ENCODE measurements at places on chromosomes 2 and 18.
A peak's percentile ranks its signal among the peaks of the same experiment; 100 is the strongest.

- DNase-seq, result no peak
These were observed 1.3 kb downstream of the KCTD1 start for GRCh38 chr18:26546875-26547645.

DNA sequence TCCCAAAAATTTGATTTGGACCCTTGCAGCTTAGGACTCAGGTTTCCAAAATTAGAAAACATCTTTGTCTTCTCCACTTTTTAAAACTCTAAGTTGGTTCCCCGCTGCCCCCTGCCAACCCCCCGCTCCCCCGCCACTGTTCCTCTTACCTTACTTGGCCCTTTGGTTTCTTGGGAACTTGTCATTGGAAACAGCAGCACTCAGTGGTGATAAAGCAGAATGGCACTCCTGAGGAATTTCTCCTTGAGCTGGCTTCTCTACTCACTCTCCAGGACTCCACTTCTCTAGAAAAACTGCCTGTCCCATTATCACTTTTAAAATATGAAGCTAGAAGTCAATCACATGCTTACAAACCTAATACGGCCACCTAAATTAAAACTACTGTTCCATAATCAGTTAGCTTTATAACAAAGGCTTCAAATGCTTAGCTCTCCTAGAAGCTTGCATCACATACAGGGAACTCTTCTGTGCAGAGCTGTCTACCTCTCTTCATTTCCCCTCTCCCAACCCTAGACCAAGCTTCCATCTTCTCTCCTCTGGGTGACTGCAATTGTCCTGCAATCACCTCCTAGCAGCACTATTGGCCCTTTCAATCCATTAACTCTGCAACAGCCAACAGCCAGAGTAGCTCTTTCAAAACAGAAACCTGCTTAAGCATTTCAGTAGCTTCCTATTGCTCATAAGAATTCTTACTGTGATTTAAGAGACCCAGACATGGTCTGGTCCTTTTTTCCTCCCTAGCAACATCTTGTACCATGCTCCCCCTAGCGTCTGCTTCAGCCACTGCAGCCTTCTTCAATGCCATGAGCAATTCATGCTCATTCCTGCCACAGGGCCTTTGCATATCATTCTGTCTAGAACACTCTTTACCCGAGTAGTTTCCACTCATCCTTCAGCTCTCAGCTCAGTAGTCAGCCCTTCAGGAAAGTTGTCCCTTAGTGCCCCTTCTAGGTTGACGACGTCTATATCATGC lies 15.2 kb upstream of the PLEKHM3 start:
- DNase-seq, result peak; percentile 74

DNA sequence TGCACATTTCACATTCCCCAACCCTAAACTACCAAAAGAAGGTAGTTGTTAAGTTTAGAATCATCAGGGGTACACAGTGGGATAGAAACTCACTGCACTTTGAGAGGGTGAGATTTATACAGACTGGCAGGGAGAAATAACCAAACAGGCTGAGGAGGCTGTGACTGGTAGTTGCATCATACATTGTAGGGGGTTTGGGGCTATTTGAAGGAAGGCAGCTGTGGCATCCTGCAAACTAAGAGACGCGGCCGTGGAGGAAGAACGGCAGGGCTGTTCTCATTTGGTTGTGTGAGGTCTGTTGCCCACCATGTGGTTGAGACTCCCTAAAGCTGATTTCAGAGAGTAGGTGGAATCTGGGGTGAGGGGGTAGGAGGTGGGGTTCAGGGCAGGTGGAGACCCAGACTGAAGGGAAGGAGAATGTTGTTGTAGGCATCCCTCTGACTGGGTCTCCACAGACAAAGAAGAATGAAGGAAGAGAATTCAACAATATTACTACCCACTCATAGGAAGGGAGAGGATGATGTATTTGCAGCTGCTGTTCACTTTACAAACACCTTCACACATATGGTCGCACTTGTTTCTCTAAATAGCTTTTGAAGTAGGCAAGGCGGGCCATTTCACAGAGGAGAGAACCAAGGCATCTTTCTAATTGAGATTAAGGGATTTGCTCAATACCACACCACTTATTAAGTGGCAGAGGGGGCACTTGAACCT lies 170.9 kb upstream of the SIX2 start:
- DNase-seq, result peak; percentile 71

- DNase-seq, result peak; percentile 13
These were observed 198.4 kb downstream of the NYAP2 start for GRCh38 chr2:225597911-225598310.

DNA sequence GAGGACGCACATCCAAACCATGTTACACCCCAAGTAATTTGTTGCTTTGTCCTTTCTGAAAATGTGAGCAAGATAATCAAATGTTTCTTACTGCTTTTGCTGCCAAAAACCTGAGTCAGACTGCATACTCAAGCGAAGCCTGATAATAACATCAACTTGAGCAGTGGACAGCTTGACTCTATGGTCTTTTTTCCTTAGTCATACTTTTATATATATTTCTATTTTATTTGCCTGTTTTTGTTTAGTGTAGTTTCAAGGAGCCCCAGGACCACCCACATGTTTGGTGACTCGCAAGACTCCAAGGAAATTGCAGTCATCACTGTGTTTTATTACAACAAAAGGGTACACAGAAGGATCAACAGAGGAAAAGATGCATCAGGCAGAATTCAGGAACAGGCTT lies 688.4 kb upstream of the PIK3C3 start:
- no peak for DNase-seq

DNA sequence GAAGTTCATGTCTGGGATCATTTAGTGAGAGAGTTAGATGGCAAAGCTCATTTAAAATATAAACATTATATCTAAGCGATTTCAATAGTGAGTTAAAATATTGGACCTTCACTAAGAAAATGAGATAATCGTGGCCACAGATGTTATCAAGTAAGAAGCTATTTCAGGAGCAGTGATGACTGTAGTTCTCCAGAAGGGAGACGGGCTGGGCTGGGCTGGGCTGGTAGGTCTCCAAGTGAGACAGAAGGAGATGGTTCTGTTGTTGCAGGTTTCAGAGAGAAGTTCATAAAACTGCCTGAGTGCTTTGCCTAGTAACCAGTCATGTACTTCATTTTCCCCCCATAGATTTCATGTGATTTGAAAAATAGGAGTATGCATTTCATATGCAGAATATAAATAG lies 130.1 kb upstream of the DAPL1 start:
- DNase-seq, result no peak

GRCh38 chr18:35998967-35999366 lies 26.5 kb downstream of the RMP24 start:
- DNase-seq, result no peak

DNA sequence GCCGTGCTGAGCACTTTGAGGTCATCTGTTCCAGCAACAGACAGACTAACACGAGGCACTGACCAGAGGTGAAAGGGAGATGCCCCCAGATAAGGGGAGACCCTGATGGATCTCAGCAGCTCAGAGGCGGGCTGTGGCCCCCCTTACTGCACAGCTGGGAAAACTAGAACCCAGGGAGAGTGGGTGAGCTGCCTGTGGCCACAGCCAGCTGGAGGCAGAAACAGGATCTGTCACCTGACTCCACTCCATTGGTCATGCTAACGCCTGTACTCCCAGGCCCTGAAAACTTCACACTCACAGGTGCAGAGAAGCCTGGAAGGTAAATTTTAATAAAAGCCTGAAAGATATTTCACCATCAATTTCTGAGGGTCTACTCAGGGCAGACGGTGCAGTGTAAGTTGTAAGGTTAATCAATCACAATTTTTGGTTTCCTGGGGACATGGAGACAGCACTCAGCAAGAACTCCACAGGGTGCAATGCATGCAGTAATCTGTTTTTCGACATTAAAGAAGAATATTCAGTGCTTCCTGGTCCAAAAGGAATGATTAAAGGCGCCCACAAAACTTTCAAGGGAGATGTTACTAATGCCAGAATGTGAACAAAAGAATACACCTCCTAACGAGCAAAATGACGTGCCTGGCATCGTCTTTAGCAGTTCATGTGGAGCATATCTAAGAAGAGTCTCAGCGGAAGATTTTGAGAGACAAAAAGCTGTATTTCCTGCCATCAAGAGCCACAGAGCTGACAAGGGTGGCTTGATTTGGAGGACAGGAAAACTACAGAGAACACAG lies 173.4 kb downstream of the EIPR1 start:
- no peak for DNase-seq

- DNase-seq, result no peak
These were observed 11.9 kb upstream of the NT5DC4 start for GRCh38 chr2:112708968-112709367.

GRCh38 chr2:186696290-186696689 lies 2.4 kb downstream of the FAM171B start:
- DNase-seq, result no peak

DNA sequence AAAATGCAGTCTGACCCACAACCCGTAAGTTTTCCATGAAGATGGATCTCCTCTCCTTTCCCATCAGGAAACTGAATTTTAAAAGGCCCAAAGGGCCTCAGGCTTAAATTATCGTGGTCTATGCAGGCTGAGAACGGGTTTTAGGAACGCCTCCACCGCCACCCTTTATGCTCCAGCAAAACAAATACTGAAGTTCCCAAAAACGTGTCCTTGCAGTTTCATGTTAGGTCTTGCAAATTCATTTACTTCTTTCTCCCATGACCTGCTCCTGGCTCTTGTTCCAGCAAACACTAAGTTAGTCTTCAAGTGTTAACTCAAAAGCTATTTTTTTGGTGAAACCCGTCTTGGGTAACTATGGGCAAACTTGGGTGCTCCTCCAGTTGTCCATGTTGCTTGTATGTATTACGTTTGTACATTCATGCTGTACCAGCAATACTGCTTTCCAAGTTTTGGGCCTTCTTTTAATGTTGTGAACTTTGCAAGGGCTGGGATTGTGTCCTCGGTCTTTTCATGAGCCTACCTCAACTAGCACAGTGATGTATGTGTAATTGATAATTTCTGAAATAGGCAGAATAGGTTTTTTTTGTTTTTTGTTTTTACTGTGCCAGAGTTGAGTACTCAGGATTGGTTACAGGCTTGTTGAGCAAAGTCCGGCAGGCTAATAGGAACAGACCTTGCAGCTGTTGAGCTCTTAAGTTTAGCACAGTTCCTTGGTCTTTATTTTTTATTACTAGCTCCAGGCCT lies 1.8 kb upstream of the RNF149 start:
- DNase-seq, result no peak

DNA sequence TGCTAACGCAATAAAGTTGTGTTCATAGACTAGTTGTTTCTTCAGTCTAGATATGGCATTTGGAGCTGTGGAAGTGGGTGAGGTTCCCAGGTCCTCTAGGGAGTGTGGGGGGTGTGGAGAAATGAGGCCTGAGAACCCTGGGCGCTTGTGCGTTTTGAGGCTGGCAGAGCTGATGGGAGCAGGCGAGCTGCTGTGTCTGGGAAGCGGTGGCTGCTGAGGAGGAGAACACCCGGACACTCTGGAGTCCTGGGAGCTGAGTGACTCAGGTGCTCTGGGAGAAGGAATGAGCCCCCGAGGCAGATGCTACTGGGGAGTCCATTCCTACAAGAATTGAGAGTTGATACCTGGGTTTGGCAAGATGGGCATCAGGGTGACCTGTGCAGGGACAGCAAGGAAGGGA lies 67.5 kb downstream of the LPIN1 start:
- DNase-seq, result no peak

- DNase-seq, result no peak
These were observed 25.2 kb downstream of the FAM228A start for GRCh38 chr2:24199968-24200590.

DNA sequence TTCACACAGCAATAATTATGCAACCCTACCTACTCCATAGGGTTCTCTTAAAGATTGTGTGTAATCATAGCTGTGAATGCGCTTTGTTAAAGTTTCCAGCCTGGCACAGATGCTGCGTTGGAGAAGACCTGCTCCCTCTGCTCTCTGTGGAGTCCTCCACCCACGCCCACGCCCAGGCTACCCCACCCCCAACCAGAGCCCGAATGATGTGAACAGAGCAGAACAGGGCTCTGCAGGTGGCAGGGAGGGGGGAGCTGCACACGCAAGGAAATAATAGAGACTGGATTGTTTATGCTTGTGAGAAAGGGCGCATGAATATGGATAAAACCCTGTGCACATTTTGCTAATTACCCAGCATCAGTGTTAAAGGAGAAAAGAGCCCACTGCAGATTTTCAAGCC lies 447.5 kb downstream of the BCL11A start:
- DNase-seq, result no peak

GRCh38 chr2:137983581-137983980 lies 19.3 kb downstream of the HNMT start:
- no peak for DNase-seq

DNA sequence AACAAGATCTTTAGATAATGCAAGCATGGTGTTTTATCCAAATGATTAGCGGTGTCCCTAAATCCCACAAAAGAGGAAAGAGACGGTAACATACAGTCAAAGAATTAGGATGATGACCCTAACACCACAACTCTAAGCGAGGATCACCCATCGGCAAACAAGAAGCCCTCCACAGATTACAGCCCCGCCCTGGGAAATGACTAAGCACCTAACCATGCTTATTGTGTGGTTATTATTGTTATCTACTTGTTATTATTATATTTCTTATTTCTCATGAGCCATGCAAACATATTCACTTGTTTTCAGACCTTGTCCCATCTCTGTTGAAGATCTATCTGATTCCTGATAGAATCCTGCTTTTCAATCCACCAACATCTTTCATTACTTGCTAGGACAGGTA lies 651.3 kb downstream of the NYAP2 start:
- peak; percentile 17 for DNase-seq

- no peak for DNase-seq
These were observed 86.1 kb downstream of the LONRF2 start for GRCh38 chr2:100236166-100236565.

- DNase-seq, result peak; percentile 67
These were observed 162.5 kb upstream of the EPAS1 start for GRCh38 chr2:46134531-46135227.

GRCh38 chr2:23782646-23783045 lies 144.3 kb downstream of the ATAD2B start:
- DNase-seq, result no peak

GRCh38 chr18:21943456-21943855 lies 202.9 kb downstream of the MIB1 start:
- no peak for DNase-seq

DNA sequence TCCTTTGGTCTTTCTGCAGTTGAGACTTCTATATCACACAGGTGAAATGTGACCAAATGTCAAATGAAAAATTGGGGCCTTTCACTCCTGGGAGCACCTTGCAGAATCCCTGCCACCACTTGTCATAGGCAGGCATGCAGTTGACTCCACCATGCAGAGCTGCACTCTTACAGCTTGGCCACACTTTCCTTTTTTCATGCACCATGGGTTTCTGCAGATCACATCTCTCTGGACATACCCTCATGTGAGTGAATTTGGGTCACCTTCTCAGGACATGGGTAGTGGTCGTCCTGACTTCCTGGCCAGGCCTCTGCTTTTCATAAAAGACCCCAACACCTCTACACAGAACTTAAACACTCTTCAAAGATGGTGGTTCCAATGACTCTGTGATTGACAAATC lies 155.1 kb upstream of the RAB12 start:
- DNase-seq, result no peak

DNA sequence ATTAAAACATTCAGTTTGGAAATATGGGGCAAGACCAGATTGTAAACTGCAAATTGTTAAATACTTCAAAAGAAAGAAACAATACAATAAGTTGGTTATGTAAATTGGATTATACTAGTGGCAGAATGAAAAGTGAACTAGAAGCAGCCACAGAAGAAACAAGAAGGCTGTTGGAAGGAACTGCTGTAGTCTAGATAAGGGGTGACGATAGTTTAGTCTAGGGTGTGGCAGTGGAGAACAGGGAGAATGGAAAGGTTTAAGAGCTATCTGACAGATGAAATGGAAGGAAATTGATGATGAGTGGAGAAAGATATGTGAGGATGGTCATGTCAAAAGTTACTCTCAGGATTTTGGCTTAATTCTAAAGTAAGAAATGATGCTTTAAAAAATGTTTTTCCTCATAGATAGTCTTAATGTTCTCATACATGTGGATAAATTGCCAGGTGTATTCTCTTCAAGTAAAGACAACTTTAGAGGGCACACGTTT lies 179.7 kb downstream of the GPD2 start:
- no peak for DNase-seq
